ENCODE measurements at places on chromosomes 4 and X.

DNA sequence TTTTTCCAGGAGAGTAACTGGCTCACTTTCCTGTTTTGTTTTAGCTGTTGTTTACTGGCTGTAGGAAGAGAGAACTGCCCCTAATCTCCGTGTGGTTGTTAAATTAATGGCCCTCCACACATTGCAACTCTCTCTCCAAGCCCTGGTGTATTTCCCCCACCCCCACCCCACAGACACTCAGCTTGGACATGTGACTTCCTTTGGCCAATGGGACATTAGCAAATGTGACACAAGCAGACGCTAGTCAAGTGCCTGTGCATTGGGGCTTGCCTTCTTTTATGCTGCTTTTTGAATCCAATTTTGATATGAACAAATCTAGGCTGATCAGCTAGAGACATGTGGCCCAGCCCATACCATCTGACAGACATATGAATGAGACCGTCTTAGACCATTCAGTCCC, 59.6 kb upstream of the TAB3 start:
- DNase-seq, result no peak

DNA sequence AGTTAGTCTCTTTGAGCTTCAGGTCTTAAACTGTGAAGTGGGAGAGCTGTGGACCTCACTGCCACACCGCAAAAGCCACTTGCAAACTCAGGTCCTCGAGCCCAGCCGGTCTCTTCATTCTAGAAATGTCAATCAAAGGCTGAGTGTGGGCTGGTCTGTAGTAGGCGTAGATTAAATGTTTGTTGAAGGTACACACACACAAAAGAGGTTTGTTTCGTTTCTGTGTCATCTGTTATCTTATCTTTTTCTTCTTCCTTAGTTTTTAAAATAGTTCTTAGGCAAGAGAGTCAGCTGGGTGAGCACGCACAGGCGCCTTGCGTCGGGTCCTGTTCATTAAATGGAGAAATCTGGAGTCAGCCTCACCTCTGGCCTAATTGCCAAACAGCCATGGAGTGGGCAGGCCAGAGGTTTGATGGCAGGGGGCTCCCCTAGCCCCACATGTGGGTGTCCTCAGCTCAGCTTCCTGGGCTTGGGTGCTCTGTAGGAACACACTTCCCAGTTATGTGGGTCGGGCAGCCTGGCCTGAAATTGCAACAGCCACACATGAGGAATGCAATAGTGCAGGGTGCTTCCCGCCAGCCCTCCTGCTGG, 836 bp upstream of the PSAPL1 start:
- DNase-seq, result no peak

GRCh38 chrX:635428-636090, 5.0 kb downstream of the SHOX start:
- DNase-seq, result no peak

DNA sequence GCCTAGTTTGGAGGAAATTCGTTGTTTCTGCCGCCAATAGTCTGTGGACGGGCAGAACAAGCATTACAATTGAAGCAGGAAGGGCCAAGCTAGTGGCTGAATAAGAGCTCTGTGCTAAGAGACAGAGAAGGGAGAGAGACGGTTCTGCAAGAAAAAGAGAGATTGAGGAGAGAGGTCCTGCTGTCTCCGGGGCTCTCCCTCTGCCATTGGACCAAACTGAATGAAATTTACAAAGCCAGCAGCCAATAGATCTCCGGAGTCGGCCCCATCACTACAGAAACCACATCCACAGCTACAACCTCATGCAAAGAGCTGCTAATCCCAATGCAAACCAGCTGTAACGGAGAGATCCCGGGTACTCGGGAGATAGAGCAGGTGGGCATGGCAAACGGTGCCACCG, at the start of gene NLGN4X:
NLGN4X (minus strand) TSS at position 148 of the 400 bp plus-strand sequence. CDS start 77,401 bp downstream, outside the sequence.
- no peak for DNase-seq

DNA sequence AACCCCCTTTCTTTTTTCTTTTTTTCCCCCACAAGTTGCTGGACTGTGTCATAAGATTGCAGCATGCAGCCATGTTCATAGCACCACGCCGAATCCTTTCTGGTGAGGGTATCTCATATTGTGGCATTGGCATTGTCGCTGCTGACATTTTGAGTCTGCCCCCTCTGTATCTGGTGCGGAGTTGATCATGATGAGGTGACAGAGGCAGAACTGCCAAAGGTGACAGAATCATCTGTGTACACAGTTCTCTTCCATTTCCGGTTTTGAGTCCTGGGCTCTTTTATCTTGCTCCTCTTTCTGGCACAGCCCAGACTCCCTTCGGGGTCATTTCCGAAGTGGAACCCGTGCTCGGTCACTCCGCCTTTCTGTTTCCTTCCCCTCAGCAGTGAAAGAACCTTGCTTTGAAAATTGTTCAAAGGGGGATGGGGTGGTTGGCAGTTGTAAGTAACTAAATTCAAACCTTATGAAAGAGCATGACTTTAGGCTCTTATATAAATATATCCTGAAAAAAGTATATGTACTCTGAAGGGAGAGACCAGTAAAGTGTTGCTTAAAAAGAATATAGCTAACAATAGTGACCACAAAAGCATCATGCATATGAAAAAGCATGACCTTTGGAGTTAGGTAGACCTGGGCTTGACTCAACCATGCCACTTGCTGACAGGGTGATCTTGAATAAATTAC, 55.0 kb upstream of the BMP2K start:
- DNase-seq, result no peak
